HepG2 (cell line): ENCODE measurements at places on chromosomes 7 and 10. TPM values are rescaled to one million over a fixed set of nuclear protein-coding genes. Genes with fewer than 3 reads are reported as not detected.

Gene TMEM184A
- 3.1 and 9.5 TPM in 2 replicates for total RNA-seq

Gene TSPAN33
- total RNA-seq: 12.9 and 15.3 TPM in 2 replicates

Gene PDE6C
- 0.39 and 0.64 TPM in 2 replicates for total RNA-seq

Gene OR2A12
- not detected in 2 replicates for total RNA-seq

Gene PCLO
- total RNA-seq: 0.06 and 0.29 TPM in 2 replicates

Gene RPEL1
- 0.04 and 0.10 TPM in 2 replicates for total RNA-seq

Gene CPED1
- total RNA-seq: 27.0 and 41.6 TPM in 2 replicates
